Tibial artery (tissue), 4 donors: ENCODE measurements at places on chromosomes 11 and 22.

DNA sequence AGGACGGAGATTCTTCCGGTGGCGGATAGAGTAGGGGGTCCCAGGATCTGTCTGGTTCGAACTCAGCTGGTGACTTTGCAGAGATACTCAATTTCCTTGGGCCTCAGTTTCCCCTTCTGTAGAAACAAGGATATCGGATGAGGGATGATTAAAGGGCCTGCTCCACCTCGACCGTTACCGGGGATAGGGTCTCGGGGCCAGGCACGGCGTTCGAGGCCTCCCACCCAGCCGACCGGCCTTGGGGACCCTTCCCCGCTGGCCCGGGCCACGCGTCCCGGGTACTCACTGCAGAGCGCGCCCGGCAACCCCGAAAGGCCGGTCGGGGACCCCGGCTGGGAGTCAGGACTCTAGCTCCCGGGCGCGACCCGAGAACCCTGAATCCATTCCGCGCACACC, 321 bp downstream of the RHBDD3 start:
- no peak for DNase-seq

DNA sequence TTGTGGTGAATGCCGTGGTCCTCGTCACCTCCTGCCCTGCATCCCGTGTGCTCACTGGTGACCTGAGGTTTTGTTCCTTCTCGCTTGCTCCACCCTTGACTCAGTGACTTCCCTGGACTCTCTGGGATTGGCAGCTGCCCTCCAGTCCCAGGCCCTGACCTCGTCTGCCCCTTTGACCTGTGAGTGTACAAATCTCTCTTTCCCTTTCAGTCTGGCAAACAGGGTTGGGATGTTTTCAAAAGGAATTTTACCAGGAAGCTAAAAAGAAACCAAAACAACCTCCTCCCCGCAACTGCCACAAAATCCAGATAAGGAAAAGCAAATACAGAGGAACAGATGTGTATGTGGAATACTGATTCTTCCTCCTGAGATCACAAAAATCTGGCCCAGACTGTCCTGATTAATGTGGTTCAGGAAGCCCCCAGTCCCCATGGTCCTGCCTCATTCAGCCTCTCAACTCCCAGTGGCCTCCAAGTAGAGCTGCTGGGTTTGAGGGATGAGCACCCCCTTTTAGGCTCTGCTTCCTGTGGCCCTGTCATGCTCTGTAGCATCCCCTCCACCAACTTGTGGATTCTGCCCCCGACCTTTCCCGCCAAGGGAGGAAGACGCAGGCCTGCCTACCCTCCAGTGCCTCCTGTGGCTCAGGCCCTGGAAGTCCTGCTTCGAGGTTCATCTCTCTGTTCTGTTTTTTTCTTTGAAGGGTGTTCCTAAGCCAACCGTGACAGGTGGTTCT, 15.2 kb downstream of the ROBO4 start:
- peak; percentile 68 for DNase-seq

GRCh38 chr11:78254268-78254667, 65.5 kb downstream of the USP35 start:
- DNase-seq = no peak

DNA sequence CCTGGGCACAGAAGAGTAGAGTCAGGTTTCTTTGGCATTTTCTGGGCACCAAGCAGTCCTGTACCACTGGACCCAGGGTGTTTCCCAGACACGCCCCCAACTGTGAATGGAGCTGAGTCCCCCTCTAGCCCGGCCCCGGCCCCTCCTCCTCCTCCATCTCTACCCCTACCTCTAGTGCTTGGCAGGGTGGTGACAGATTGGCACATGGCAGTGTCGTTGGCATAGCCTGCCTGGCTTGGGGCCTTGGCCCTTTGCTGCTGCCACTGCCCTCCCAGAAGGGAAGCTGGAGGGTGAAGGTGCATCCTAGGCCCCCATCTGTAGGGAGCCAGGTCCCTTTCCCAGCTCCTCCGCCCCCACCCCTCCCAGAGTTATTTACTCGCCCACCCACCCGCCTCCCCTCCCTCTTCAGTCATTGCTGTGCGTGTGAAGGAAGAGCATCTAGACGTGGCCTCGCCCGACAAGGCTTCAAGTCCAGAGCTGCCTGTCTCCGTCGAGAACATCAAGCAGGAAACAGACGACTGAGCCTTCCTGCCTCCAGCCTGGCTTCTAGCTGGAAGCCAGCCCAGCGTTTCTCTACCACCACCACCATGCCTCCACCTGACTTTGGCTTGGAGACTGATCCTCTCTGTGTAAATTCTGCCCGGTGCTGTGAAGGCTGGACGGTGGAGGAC, 10.9 kb downstream of the CHADL start:
- DNase-seq = no peak
